ENCODE measurements at places on chromosomes 1 and 21.
A peak's percentile ranks its signal among the peaks of the same experiment; 100 is the strongest.

DNA sequence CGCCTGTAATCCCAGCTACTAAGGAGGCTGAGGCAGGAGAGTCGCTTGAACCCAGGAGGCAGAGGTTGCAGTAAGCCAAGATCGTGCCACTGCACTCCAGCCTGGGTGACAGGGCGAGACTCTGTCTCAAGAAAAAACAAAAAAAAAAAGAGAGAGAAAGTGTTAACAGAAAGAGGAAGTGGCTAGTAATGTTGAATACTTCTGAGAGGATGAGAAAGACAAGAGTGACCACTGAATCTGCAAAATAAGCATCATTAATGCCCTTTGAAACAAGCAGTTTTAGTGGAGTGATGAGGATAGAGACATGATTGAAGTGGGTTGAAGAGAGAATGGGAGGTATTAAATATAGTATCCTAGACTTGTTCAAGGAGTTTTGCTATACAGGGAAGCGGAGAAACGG, 11.7 kb downstream of the MPZ start:
- DNase-seq = no peak

GRCh38 chr21:31660259-31660565, 719 bp downstream of the SOD1 start:
- DNase-seq = no peak

- DNase-seq = no peak
Observed at GRCh38 chr1:19210772-19211549, 895 bp upstream of the UBR4 start.

DNA sequence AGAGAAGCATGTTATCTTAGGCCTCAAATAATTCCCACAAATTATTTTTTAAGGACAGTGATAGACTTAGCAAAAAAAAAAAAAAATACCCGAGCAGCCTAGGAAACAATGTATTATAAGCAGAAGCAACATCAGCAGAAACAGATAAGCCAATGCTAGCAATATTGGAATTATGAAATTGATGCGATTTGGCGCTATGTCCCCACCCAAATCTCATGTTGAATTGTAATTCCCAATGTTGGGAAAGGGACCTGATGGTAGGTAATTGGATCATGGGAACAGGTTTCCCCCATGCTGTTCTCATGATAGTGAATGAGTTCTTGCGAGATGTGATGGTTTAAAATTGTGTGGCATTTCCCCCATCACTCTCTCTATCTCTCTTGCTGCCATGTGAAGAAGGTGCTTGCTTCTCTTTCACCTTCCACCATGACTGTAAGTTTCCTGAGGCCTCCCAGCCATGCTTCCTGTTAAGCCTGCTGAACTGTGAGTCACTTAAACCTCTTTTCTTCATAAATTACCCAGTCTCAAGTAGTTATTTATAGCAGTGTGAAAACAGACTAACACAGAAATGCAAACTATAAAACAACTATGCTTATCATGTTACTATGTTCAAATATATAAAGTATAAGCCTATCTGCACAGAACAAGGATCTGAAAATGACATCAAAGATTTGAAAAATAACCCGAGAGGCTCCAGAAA, 75.6 kb upstream of the HIVEP3 start:
- no peak for DNase-seq

GRCh38 chr1:203526572-203526971, 32.6 kb downstream of the OPTC start:
- DNase-seq = no peak

DNA sequence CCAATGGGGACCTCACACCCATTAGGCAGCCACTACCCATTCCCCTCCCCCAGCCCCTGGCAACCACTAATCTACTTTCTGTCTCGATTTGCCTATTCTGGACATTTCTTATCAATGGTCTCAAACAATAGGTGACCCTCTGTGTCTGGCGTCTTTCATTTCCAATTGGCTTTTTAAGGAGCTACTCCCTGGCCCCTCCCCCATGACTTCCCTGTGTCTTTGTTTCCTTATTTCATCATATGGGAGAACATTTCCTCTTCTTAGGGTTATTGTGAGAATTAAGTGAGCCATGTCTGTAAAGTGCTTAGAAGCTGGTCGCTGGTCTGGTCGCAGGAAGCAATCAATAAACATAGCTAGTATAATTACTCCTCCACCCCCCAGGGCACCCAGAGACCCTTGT, 80.9 kb downstream of the SPSB1 start:
- DNase-seq = no peak

DNA sequence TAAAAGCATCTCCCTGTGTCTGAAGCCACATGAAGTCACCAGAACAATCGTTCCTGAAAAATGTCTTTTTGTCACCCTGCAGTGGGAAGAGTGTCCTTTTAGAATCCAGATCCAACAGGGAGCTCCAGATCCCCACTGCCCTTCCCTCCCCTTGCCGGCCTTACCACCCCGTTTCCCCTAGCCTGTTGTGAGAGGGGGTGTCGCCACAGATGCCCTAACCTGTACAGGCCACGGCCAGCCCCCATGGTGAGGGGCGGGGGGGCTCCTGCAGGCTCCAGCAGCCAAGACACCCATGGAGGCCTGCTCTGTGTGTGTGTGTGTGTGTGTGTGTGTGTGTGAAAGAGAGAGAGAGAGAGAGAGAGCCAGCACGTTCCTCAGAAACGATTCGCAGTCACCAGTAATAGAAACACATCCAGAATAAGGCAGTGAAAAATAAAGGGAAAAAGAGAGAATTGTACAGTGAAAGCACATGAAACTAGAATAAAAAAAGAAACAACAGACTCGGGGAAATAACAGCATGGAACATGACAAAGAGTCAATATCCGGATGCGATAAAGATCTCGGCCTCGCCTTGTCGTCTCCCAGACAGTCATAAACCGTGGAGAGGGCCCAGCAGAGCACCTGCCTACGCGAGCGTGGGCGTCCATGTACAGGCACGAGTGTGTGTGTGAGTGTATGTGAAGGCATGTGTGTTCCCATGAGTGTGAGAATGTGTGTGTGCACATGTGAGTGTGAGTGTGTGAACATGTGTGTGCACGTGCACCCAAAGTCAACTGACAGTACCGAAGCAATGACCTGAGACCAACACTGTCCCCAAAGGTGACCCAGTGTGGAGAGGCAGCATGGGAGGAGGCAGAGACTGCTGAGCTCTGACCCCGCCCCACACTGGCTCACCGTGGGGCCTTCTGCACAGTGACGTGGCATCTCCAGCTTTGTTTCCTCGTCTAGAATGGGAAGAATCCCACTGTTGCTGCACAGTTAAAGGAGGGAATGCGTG, 303.8 kb downstream of the NPHP4 start:
- DNase-seq = peak; percentile 6

- no peak for DNase-seq
Observed at GRCh38 chr1:31502926-31503511, 73.3 kb upstream of the TINAGL1 start.

- DNase-seq = no peak
Observed at GRCh38 chr1:20652300-20652699, 8.9 kb downstream of the DDOST start.

DNA sequence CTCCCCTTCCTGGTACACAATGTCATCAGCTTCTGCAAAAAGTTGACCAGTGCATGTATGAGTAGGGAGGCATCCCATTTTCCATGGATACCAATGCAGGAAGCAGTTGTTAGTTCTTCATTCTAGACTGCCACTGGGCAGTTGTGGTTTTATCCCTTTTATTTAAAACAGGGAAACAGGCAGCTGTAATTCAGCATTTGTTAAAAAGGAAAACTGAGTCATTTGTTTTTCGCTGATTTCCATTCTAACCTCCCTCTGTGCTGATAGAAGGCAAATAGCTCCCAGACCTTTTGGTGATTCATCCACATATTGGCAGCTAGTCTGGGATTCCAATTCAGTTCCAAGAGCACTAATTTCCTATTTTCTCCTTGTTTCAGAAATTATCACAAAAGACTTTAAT, 21.1 kb upstream of the ABCA4 start:
- no peak for DNase-seq

GRCh38 chr1:167109125-167109524, 15.2 kb downstream of the STYXL2 start:
- DNase-seq = peak; percentile 39

GRCh38 chr21:40622531-40622930, 224.4 kb downstream of the DSCAM start:
- no peak for DNase-seq

- no peak for DNase-seq
Observed at GRCh38 chr1:156358641-156359040, 10.4 kb upstream of the RHBG start.

DNA sequence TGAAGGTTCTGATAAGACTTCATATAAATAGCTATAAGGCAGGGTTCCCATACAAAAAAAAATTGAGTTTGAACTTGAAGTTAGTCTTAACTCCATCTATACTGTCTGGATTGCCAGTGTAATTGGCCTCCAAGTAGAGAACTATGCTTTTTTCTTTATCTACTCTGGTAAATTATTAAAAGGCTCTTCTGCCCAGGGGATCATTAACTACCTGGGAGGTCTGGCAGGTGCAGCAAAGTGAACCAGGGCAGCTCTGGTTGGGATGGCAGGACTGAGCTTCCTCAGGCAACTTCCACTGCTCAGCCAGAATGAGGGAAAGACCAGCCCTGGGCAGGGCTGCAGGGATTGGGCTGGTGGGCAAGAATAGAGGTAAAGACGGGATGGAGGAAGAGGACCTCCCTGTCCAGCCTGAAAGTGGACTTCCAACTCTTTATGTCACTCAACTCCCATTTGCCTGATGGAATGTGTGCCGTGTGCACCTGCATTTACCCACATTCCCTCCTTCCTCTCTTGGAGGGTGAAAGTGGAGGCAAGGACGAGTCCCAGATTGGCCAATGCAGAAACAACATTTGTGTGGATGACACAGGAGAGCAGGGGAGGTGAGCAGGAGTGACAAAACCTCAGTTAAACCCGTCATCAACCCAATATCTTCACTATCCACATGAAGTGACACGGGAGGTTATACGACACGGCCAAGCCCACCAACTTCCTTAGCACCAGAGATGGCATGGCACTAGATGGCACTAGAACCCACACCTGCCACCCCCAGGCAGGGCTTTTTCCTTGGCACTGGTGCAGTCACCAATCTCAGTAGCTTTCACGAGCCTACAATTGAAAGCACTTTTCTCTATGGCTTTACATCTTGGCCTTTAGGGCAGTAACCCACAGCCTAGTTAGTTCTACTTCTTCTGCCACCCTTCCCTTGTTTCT, 25.2 kb downstream of the CCN1 start:
- DNase-seq = no peak

- DNase-seq = no peak
Observed at GRCh38 chr1:105005594-105006195, 1256.0 kb downstream of the AMY1C start.

- no peak for DNase-seq
Observed at GRCh38 chr1:37299216-37299615, 175.2 kb upstream of the ZC3H12A start.

- DNase-seq = no peak
Observed at GRCh38 chr1:240242601-240243144, 151.0 kb downstream of the FMN2 start.

DNA sequence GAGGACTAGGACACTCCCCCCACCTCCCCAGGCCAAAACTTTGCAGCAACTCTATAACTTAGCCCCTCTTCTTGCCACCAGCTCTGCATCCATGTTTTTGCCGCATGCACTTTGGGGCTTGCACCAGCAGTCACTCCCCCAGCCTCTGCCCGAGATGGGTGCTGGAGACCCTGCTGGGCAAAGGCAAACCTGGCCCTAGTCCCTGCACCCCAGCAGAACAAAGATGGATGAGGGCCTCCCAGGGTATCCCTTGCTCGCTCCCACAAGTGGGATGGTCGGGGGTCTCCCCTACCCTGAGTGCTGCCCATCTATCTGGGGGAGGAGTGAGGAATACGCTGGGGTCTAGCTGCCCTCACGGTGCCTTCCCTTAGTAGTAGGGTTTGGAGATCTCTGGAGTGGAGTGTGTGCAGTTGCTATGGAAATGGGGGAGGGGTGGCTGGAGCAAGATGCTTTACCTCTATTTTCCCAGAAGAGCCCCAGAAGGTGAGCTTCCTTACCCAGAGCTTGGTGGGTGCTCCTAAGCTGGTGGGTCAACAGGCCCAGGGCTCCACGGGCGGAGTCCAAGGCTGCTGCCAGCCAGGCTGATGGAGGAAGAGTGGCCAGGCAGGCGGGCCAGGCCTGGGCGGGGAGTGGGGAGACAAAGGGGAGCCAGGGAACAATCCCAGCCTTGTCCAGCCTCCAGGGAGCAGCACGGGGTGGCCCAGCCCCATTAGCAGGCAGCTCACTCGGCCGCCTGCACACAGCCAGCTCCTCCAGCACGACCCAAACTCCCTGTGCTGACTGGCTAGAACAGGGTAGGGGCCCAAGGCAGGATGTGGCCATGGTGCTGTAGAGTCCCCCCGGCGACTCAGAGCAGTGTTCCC, at the start of gene PAQR6:
Gene PAQR6, minus strand, starts transcription at position 597 of the 863 bp plus-strand sequence. CDS start 1,325 bp downstream, outside the sequence.
- DNase-seq = no peak

DNA sequence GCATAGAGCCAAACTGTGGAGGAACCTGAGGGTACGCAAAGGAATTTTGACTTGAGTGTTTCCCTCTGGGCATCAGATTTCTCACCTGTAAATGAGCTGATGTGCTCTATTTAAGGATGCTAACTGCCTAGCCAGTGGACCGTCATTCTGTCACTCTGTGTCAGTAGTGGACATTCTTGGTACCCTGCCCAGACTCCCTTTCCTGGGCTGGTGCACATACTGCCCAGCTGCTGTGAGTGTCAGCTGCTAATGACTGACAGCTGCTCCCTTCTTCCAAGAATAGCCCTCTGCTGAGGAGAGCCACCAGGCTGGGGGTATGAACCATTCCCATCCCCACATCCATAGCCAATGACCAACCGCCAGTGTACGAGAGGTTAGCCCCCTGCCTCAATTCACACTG, 193.1 kb upstream of the DAB1 start:
- no peak for DNase-seq

DNA sequence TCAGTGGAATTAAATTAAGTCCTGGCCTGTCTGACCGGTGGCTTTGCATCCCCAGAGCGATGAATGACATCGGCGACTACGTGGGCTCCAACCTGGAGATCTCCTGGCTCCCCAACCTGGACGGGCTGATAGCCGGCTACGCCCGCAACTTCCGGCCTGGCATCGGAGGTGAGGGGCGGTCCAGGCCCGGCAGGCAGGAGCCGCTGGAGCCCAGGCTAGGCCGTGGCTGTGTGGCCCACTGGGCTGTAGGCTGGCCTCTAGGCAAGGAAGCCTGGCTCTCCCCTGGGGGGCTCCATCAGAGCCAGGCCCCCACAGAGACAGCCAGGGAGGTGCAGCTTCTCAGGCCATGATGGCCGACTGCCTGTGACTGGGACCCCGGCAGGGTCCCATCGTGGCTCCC, 5.7 kb downstream of the GABRD start:
- no peak for DNase-seq

DNA sequence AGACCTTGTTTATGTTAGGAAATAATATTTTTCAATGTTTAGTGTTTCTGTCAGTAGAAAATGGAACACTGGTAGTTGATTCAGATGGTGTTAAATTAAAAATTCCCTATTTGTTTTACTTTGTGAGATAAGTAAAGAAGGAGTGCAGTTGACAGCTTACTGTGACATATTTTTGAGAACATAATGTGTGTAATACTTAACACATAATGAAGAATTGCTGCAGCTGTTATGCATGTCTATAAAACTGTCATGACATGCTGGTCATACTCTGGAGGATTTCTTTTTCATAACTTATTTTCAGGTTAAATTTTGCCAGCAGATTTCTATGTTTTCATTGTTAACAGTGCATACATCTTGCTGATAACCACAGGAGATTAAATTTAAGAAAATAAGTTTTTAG, 296.1 kb downstream of the CTH start:
- DNase-seq = no peak

Data from CD4-positive, alpha-beta T cell treated with Interleukin-17A for 4 hours (primary cell).